NCI-H446 (cell line): ENCODE measurements at places on chromosomes 3 and 15.

DNA sequence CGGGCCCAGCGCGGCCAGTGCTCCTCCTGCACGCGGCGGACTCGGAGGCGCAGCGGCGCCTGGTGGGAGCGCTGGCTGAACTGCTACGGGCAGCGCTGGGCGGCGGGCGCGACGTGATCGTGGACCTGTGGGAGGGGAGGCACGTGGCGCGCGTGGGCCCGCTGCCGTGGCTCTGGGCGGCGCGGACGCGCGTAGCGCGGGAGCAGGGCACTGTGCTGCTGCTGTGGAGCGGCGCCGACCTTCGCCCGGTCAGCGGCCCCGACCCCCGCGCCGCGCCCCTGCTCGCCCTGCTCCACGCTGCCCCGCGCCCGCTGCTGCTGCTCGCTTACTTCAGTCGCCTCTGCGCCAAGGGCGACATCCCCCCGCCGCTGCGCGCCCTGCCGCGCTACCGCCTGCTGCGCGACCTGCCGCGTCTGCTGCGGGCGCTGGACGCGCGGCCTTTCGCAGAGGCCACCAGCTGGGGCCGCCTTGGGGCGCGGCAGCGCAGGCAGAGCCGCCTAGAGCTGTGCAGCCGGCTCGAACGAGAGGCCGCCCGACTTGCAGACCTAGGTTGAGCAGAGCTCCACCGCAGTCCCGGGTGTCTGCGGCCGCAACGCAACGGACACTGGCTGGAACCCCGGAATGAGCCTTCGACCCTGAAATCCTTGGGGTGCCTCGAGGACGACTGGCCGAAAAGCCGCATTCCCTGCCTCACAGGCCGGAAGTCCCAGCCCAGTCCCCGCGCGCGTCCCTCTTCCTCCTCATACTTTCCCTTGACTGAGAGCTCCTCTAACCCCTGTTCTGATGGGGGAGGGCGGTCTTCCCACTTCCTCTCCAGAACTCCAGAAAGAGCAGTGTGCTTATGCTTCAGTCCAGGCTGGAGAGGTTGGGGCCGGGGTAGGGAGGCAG, 1.4 kb upstream of the IL17RC start:
- DNase-seq = no peak

DNA sequence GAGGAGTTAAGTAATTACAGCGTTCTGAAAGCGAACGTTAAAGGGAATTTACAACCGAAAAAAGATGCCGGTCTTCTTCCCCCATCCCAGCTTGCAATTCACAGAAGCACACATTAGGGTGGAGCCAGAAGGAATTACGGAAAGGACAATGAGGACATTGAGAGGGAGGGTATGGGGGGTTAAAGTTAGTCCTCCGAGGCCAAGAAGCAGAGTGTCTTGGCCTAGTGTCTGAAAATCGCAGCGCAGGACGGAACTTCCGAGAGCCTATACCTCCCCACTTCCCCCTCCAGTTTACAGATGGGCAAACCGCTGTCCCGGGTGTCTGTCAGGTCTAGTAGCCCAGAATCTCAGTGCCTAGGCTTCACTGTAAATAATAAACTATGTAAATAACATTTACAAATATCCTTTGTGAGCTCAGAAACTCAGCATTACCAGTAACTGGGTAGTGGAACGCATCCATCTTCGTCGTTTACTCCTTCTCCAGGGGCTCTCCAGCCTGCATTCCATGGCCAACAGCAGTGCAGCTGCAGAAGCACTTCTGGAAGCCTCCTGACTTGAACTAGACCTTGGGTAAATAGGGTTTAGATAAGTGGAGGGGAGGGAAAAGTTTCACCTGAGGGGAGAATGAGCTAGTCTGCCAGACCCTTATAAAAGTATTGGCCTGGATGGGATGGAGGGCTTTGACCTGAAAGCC, 922 bp downstream of the ADPRH start:
- no peak for DNase-seq

DNA sequence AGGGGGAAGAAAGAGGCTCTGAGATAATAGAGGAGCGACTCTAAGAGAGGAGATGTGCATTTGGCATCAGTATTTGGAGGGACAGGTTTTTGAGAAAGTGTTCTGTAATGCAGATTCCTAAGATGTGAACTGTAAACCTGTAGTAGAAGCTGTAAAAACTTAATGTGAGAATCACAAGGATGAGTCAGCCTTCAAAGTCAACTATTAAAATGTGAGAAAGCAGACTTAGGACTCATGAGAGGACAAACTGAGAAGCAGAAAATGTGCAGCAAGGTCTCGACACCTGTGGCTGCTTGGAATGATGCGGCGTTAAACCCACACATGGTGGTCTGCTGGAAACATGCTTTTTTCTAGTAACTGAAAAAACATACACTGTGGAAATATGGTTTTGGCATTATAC, 36.0 kb downstream of the USP13 start:
- no peak for DNase-seq

- no peak for DNase-seq
Observed at GRCh38 chr3:64489361-64490044, 198.3 kb downstream of the ADAMTS9 start.

- DNase-seq = peak; percentile 24
Observed at GRCh38 chr3:134795746-134796280, 753 bp downstream of the EPHB1 start.

DNA sequence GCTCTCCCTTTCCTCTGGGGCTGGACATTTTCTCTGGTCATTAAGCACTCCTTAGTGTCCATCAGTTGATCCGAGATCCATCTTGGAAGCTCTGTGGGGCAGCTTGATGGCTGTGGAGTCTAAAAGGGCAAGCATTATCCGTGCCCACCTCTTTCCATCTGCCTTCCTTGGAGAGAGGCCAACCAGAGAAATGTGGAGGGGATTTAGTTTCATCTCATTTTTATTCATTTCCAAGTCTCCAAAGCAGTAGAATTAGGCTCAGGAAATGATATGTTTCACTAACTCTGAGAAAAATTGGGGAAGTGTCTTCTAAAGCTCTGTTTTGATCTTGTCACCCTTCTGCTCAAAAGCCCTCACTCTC, 95.9 kb upstream of the KLHL25 start:
- DNase-seq = peak; percentile 76
